ENCODE measurements at places on chromosomes 7 and 10. TPM values are rescaled to one million over a fixed set of nuclear protein-coding genes. Genes with fewer than 3 reads are reported as not detected.

SEMA3D gene
- not detected for total RNA-seq

PSMA2 gene
- total RNA-seq: 127 TPM

FOXP2 gene
- total RNA-seq: not detected

MKX gene
- not detected for total RNA-seq

RASA4B gene
- total RNA-seq: 23.2 TPM

THSD7A gene
- not detected for total RNA-seq

TAS2R40 gene
- total RNA-seq: not detected

CTAGE15 gene
- 0.57 TPM for total RNA-seq

ATOH7 gene
- not detected for total RNA-seq

LRRC61 gene
- total RNA-seq: 12.8 TPM

GRID1 gene
- not detected for total RNA-seq

PDLIM1 gene
- total RNA-seq: 19.6 TPM

CNNM1 gene
- 0.54 TPM for total RNA-seq

SPOCK2 gene
- total RNA-seq: 423 TPM

EGR2 gene
- total RNA-seq: 0.92 TPM

ZNF853 gene
- total RNA-seq: 0.33 TPM

CDC14C gene
- total RNA-seq: not detected

SFTPA1 gene
- not detected for total RNA-seq

SUN3 gene
- total RNA-seq: 0.64 TPM

Data from activated CD4-positive, alpha-beta T cell treated with anti-CD3 and anti-CD28 coated beads, Interleukin-2, amount 10 ng/mL, durations not matched to agents 7 days and 5 days (primary cell).